ENCODE measurements at places on chromosomes 2 and 18. TPM values are rescaled to one million over a fixed set of nuclear protein-coding genes. Genes with fewer than 3 reads are reported as not detected.

The ARHGAP28 gene
- 11.2 TPM for total RNA-seq

The PDE11A gene
- total RNA-seq, result 2.8 TPM

The ASPRV1 gene
- total RNA-seq, result 1.1 TPM

The ACADL gene
- 3.8 TPM for total RNA-seq

The PSMA8 gene
- total RNA-seq, result not detected
